ENCODE measurements at places on chromosomes 4 and X.

GRCh38 chrX:133364865-133365264, 50.4 kb downstream of the GPC4 start:
- ATAC-seq = no peak

- ATAC-seq = no peak
Observed at GRCh38 chrX:149497626-149498025, 7.5 kb downstream of the IDS start.

- ATAC-seq = no peak
Observed at GRCh38 chr4:138964716-138965426, 50.7 kb upstream of the NOCT start.

DNA sequence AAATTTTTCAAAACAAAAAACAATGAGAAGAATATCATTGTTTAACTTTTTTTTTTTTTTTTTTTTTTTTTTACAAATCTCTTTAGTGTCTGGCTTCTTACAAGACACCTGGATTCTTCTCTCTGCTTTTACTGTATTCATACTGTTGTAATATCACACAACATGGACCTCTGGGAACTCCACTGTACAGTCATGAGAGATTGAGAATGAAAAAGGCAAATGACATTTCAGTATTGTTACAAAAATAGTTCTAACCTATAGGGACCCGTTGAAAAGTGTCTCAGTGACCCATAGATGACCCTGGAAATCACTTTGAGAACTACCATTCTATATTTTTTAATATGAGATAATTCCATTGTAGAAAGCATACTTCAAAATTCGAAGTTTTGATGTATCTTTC, 124.4 kb downstream of the SLIT2 start:
- ATAC-seq = no peak

DNA sequence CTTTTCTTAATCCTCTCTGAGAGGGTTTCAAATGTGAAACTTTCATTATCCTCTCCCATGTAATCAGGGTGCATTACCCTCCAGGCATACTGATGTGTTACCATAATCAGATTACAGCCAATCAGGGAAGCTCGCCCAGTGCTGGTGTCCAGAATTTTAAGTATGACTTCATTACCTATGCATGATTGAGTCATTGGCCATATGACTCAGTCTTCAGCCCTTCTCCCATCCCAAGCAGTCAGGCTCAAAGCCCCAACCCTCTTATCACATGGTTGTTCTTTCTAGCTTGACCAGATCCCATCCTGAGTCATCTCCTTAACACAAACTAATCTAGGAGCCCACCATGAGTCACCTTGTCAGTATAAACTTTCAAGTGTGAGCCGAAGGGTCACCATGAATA, 1668.1 kb upstream of the AGA start:
- no peak for ATAC-seq

- no peak for ATAC-seq
Observed at GRCh38 chrX:63889001-63889400, 104.0 kb upstream of the ARHGEF9 start.

GRCh38 chrX:38877366-38877765, 76.1 kb downstream of the MID1IP1 start:
- no peak for ATAC-seq

DNA sequence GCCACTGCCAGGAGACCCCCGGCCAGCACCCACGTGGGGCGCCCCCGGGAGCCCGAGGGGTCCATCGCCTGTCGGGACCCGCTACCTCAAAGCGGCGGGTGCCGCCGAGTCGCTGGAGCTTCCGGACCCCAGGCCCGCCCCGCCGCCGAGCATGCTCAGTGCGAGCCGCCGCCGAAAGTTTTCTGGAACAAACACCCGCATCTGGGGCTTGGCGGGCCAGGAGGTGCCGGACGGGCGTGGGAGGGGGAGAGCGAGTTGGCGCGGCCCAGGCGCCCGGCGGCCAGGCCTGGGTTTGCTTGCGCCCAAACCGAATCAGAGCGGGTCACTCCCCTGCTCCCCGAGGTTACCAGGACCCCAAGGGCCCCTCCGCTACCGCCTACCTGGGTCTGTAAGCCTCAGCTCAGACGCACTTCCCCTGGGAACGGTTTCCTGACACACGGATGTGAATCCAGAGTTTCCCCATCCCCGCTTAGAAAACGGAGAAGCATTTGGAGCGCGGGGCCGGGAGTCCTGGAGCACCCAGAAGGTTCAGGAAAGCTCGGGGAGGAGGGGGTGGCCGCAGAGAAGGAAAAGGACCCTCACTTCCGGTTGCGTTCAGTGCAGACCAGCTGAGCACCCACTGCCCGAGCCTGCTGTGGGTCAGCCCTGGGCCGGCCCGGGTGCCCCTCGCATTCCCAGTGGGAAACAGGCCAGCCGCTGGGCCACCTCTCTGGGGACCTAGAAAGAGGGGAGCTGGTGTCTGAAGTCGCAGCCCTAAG, at the start of gene EVC2:
Gene EVC2 (minus strand): TSS at position 111 of the 758 bp plus-strand sequence. CDS start 46 bp downstream, at position 65.
- no peak for ATAC-seq

DNA sequence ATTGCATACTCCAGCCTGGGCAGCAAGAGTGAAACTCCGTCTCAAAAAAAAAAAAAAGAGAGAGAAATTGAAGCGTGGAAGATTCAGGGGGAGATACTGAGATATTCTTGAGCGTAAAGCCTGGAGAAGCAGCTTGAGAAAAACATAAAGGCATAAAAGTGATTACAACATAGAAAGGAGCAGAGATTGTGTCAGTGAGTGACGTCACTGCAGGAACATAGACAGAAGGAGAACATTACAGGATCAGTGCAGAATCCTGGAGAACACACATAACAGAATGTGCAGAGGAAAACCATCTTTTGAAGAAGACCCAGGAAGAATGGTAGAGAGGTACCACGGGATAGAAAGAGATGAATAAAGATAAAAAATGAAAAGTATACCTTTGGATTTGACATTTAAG, 147.0 kb downstream of the APBB2 start:
- ATAC-seq = no peak

DNA sequence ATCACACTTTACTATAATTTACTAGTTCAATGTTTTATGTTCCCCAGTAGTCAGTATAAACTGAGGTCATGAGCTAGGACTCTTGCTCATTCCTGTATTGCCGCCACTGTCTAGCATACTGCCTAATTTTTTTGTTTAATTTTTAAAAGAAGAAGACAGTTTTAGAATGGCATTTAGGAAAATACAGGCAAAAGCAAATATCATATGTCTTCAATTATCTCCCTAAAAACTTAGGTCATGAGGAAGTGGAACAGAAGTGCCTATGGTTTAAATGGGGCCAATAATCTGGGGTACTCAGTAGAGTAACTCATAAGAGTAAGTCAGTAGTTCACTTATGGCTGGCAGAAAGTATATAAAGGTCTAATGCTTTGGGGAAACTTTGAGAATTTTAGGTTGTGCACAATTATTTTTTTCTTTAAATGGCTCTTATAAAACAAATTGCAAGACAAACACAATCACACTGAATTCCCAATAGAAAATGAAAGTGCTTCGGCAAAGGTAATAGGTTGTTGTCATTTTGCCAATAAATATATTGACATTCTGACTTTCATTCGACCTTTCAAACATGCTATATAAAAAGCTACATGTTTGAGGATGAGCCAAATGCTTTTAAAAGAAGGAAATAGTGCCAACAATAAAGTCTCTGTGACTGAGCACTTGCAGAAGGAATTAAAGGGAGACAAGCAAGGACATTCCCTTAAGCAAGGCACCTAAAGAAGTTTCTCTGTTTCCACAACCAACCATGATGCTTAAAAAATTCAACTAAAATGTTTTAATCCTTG, 390.1 kb downstream of the PDGFC start:
- ATAC-seq = no peak

DNA sequence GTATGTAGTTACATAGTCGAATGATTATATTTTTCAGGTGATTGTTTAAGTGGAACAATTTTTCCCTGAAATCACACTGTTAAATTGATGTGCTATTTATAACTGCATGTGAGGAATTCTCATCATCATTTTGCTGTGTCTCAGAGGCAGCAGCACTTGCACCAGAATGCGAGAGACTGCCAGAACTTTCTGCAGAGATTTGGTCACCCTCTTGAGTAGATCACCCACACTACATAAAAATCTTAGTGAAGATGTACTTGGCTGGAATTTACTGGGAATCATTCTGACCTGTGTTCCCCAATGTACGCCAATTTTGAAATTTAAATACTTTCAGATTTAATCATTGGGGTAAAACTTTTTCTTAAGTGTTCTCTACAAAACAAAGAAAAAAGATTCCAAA, 5.4 kb downstream of the UGT2B4 start:
- ATAC-seq = no peak

GRCh38 chr4:152524427-152524826, 11.5 kb downstream of the FBXW7 start:
- ATAC-seq = no peak

DNA sequence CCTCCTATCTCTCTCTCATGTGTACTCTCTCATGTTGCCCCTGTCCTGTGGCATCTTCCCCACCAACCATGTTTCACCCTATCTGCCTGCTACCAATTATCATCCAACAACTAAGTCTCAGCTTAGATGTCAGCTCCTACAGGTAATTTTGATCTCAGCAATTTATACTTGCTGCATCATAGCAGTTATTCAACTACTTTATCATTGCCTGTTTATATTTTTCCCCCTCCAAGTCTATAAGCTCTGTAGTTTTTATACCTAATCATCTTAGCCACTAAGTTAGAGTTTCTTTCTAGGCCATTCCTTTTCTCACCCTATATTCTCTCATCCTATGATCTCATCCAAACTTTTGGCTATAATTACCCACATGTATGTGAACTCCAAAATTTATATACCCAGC, 50.7 kb downstream of the MAB21L2 start:
- ATAC-seq = no peak

- ATAC-seq = no peak
Observed at GRCh38 chr4:156158747-156159146, 205.1 kb upstream of the CTSO start.

GRCh38 chrX:71107762-71108360, 1.3 kb upstream of the CXorf65 start:
- no peak for ATAC-seq

Data from stimulated activated memory B cell treated with anti-CD40 and anti-IgM and Interleukin-4, amounts not matched to agents 10 μg/mL and 1 μg/mL and 100 μg/mL, for 72 hours (primary cell).